Fibroblast of skin of right biceps (primary cell): ENCODE measurements at places on chromosomes 1 and 21.
A peak's percentile ranks its signal among the peaks of the same experiment; 100 is the strongest.

DNA sequence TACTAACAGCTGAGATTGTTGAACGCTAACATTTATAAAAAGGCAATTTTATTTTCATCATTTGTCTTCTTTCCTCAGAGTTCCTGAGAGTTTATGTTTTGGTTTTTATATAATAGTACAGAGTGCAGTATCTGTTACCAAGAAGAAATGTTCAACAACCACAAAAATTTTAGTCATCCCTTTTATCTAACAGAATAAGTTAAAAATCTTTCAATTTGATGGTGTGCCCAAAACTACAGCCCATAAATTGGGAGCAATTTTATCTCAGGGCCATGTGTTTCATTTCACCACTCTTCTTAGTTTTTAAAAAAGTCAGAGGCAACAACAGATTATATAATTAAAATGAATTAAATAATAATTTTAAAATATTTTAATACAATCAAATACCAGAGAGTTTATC is 37.1 kb downstream of the NEXN start:
- DNase-seq: peak; percentile 41

DNA sequence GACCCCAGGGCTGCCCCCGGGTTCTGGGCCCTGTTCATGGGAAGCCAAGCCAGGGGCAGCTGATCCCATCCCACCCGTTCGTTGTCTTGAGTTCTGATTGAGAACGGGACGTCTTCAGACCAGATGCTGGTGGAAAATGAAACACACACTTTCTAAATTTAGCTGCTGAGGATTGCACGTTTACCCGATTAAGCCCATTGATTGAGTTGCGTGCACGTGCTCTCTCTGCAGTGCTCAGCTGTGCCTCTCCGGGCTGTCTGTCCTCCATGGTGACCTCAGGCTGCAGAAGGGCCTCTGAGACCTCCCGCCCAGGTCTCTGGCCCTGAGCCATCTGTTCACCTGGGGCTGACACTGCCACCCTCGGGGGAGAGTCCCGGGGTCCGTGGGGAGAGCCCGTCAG is 27.0 kb upstream of the PEX10 start:
- no peak for DNase-seq

GRCh38 chr1:36035154-36035553 is 48.7 kb upstream of the TEKT2 start:
- DNase-seq: no peak

- DNase-seq: no peak
Observed at GRCh38 chr1:84225646-84226045, 75.9 kb upstream of the SAMD13 start.

DNA sequence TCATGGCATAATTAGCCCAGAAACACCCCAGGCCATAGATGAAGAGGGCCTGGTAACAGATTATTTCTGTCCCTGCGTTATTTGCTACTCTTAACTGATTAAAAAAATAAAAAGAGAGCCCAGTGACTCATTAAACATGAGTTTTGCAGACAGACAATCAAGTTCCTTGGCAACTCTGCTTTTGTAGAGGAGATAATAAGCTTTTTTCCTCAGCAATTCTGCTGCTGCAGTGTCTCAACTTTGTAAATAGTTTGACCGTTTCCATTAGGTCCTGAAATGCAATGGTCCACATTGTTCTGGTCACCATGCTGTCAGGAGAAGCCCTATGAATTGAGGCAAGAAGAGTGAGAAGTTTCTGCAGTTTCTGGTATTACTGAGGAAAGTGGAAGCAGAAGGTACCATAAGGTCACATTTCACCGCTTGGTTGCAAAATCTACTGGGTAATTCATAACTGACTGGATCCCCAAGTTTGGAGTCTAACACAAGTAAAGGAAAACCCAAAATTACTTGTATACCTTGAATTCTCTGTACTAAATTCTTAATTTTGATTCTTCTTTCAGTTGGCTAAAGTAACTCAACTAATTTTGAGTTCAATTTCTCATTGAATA is 139.5 kb downstream of the ZZZ3 start:
- peak; percentile 40 for DNase-seq

GRCh38 chr1:27652111-27652864 is 17.3 kb upstream of the FGR start:
- DNase-seq: peak; percentile 51

DNA sequence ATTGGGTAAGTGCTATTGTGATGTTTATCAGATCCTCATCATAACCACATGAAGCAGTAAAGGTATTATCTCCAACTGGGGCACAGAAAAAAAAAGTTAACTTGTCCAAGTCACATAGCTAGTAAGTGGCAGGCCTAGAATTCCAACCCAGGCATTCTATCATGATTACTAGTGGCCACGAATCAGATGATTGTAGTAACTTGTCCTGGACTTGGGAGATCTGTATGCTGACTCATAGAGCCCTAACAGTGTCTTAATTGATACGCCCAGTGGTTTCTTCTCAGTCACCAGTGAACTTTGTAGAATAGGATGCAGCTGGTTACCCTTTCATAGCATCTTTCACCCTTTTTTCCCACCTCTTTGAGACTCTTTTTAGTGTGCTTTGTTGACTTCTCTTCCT is 91.1 kb upstream of the UBE2U start:
- DNase-seq: peak; percentile 83

DNA sequence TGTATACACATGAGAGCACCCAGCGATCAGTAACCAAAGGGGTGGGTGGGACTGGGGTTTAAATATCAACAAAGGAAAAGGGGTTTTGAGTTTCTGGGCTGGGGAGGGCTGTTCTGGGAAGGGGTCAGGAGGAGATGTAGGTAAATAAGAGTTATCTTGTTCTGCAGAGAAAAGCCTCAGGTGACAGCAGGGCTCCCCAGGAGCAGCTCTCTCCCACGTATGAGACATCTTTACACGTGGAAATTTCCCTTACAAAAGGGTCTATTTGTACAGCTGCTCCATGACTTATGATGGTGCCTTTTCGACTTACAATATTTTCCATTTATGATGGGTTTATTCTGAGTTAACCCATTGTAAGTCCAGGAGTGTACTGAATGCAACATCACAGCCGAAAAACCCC is 16.3 kb upstream of the PADI2 start:
- no peak for DNase-seq

GRCh38 chr21:35811191-35811806 is 249.0 kb downstream of the SETD4 start:
- no peak for DNase-seq

DNA sequence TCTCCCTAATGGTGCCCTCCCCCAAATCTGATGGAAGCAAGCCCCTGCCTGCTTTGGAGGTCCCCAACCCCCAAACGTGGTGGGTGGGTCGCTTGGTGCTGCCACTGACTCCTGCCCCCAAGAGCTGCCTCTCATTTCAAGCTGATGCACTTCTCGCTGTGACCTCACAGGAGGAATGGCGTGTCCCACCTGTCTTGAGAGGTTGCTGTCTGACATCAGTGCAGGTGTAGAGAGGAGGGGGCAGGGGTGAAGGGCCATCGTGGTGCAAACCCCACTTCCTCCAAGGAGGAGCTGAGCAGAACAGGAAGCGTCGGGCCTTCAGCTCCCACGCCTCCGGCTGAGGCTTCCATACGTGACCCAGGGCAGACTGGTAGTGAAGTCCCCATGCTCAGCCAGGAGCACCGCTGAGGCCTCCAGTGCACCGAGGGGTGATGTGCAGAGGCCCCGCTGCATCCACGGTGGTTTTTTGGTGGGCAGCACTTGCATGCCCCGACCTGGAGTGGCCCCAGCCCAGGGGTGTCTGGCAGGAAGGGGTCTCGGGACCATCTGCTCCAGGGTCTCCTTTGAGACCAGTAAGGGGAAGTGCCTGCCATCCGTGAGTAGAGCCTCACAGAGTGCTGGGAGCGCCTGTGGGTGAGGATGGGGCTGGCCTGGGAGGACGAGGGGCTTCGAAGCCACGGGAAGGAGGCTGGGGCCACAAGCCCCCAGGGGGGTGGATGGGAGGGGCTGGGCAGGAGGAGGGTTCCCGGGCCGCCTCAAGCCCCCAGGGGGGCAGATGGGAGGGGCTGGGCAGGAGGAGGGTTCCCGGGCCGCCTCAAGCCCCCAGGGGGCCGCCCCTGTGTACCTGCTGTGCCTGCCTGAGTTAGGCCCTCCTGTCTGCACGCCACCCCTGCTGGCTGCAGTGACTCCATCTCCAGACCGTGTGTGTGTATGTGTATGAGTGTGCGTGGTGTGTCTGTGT is 39.8 kb downstream of the WDR4 start:
- no peak for DNase-seq

DNA sequence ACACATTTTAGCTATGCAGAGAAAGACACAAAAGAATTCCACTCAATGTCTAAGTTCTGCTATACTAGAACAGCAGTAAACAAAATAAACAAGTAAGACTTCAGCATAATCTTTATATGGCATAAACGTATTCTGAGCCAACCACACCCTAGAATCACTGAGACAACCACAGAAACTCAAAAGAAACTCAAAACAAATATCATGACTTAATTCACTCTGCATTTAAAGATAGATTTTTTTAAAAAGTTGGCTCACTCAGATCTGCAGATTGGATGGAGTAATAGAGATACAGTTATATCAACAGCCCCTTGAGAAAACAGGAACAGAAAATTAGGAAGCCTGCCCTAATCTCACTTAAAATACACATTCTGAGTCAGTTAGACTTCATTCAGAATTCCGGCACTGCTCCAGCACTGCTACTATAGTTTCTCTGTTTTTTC is 95.0 kb downstream of the COL24A1 start:
- no peak for DNase-seq

DNA sequence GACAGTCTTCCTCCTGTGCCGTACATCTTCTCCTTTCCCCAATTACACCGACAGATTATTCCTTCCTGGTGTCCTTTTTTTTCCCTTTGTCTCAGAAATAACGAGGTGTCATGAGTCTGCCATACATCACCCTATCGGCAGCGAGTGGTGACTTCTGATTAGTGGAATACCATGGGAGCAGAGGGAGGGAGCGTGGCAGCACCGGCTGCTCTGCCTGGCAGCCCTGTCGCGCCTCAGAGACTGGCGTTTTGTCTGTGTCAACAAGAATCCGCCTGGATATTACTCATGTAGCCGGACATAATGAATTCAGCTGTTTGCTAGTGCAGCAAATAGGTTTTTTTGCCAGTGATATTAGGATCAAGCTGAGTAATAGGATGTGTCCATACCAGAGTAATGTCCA is 51.8 kb downstream of the UTP25 start:
- peak; percentile 50 for DNase-seq

- DNase-seq: peak; percentile 51
Observed at GRCh38 chr1:36161641-36162531, 5.9 kb downstream of the MAP7D1 start.

- peak; percentile 84 for DNase-seq
Observed at GRCh38 chr1:184953600-184954219, 20.6 kb downstream of the NIBAN1 start.

DNA sequence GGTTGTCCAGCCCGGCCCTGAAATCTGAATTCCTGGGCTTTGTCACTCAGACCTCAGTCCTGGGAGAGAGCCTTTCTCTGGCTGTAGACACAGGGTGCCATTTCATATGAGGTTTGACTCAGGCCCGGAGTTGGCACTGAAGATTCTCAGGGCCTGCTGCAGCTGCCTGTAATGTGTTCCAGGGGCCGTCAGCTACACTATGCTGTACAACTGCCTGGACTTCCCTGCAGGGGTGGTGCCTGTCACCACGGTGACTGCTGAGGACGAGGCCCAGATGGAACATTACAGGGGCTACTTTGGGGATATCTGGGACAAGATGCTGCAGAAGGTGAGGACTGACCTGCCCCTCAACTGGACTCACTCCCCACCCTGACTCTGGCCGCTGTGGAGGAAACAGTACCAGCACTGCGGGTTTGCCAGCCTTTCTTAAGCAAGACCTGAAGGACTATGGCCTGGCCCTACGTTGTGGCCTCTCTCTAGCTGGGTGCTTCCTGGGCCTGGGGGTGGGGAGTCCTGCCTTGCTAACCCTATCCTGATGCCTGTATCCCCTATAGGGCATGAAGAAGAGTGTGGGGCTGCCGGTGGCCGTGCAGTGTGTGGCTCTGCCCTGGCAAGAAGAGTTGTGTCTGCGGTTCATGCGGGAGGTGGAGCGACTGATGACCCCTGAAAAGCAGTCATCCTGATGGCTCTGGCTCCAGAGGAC is 18.9 kb downstream of the FAAH start:
- DNase-seq: no peak
